ENCODE measurements at places on chromosomes 3 and 15.

DNA sequence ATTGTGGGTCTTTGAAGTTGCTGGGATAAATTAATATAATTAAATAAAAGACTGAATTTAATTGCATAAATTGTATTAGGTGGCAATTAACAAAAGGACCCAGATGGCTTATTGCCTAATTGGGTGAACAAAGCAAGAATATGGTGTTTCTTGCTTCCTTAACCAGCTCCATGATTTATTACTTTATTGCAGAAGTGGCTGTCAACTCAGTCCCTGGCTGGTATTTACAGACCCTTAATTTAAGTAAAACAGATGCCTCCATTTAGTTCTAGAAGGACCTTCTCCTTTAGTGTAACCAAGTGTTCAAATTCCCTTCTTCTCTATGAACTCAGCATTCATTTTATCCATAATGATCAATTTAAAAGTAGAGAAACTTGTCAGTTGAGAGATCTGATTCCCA is 35.1 kb downstream of the DPH3 start:
- no peak for DNase-seq

GRCh38 chr3:71488391-71488809 is 95.1 kb downstream of the FOXP1 start:
- no peak for DNase-seq

GRCh38 chr3:12629560-12629959 is 34.4 kb downstream of the RAF1 start:
- DNase-seq: no peak

DNA sequence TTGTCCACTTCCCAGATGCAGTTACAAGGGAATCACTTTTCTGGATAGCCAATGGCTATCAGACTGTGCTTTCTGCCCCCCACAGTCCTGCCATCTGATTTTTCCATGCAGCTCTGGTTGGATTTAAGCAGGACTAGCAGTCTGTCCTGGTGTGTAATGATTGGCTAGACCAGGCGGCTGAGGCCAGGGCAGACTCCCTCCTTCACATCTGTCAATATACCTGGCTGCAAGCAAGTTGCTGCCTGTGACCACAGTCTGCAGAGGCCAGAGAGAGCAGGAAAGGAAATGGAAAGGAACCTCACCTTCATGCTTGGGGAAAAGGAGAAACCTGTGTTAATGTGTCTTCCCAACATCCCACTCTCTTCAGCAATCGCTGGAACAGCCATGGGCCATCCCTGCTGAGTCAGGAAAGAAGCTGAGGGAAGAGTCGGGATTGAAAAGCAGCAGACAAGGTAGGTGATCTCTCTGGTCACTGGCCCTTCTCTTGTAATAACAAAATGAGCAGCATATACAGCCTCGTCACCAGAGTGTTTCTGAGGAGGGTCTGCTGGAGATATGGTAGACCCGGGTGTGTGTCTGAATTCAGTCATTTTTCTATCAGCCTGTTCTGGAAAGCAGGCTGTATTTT is 126.7 kb upstream of the PHLDB2 start:
- DNase-seq: no peak

- no peak for DNase-seq
Measured at GRCh38 chr15:66955871-66956585, 109.4 kb upstream of the SMAD3 start.

Data from inflammatory macrophage treated with lipopolysaccharide for 4 hours (primary cell).